ENCODE measurements at places on chromosomes 11 and 22.

DNA sequence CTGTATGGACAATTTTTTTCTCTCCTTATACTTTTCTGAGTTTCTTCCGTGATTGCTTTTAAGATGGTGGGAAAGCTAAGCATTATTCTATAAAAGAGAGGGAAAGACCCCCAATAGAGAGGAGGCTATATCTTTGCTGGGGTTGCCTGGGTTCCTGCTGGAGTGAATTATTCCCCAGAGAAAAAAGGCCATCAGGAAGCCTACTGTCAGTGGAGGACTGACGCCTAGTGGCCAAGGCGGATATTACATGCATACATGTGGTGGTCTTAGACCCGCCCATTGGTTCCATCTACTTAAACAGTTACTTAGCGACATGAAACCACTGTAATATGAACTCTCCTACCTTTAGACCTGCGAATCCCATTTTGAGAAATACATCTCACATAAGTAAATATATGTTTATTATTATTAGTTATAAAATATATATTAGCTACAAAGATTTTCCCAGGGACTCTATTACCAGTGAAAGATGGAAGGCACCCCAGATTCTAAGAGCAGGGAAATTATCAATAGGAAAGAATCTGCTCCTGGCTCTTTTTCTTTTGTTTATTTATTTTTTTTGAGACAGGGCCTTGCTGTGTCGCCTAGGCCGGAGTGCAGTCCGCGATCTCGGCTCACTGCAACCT lies 15.7 kb upstream of the PGA3 start:
- DNase-seq: peak; percentile 68

- DNase-seq: peak; percentile 11
These were observed 67.3 kb upstream of the NUP50 start for GRCh38 chr22:45096256-45096907.

DNA sequence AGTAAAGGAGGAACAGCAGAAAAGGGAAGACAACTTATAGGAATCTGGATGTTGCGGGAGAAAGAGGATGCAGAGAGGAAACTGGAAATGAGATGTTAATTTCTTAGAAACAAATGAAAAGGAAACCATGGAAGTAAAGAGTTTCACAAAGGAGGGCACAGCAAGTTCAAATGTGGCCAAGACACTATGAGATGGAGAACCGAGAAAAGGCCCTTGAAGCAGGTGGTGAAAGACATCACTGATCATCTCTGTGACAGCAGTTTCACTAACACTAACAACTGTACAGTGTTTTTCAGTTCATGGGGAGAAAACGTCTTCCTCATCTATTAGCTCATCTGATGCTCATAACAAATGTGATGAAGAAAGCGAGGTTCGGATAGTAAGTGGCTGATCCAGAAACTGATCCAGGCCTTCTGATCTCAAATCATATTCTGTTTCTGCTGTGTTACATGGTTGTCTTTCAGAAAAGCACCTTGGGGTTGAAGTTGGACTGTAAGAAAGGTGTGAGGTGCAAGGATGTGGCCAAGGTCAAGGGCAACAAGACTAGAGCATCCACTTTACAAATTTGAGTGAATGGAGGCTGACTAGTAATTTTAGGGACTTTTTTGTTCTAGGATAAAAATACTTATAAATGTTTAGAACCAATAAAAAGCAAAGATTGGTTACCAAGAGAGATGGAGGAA lies 492.1 kb upstream of the CADM1 start:
- DNase-seq: no peak

- no peak for DNase-seq
These were observed 21.0 kb upstream of the FBLN1 start for GRCh38 chr22:45481661-45482060.

GRCh38 chr22:27456696-27457503 lies 344.7 kb downstream of the MN1 start:
- no peak for DNase-seq

- DNase-seq: no peak
These were observed 78.9 kb downstream of the CELSR1 start for GRCh38 chr22:46458525-46458924.

Measured in NCI-H774 (cell line).